ENCODE measurements at places on chromosomes 16 and 17.

- peak; percentile 56 for DNase-seq
Observed at GRCh38 chr17:7217113-7217987, 2.3 kb downstream of the DLG4 start.

DNA sequence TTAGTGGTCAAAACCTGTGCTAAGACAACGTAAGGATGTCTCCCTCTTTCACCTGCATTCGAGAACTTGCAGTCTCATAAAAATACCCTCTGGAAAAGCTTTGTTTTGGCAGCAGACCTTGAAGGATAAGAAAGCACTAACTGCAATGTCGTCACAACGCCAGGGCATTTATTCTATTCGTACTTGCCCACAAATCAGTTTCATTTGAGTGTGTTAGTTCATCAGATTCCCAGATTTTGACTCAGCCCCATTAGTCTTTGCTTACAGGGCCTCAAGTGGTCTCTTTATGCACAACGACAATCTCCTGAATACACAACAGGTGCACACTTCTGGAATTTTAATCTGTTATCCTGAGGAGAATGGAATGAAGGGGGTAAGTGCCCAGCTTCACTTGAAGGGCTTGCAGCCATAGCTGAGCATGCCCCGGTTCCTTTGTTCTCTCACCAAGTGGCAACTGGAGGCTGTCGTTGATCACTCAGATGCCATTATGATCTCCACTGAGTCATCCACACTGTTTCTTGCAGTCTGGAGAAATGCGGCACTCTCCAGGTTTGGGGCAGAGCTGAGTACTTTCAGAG is 58.8 kb downstream of the CLEC19A start:
- no peak for DNase-seq

DNA sequence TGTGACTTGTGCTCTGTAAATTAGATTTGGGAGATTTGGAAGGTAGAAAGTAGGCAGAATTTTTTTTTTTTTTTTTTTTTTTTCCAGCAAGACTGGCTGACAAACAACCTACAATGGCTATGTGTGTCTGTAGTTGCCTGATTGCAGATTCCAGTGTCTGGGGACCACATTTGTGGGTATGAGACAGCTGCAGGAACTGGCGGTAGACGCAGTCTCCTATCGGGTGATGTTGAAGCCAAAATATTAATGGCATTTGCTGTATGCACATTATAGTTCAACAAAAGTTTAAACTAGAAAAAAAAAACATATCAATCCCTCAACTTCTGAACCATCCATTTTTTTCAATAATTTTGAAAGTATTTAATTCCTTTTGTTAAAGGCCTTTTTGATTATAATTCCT is 665.2 kb downstream of the TOX3 start:
- DNase-seq = no peak

DNA sequence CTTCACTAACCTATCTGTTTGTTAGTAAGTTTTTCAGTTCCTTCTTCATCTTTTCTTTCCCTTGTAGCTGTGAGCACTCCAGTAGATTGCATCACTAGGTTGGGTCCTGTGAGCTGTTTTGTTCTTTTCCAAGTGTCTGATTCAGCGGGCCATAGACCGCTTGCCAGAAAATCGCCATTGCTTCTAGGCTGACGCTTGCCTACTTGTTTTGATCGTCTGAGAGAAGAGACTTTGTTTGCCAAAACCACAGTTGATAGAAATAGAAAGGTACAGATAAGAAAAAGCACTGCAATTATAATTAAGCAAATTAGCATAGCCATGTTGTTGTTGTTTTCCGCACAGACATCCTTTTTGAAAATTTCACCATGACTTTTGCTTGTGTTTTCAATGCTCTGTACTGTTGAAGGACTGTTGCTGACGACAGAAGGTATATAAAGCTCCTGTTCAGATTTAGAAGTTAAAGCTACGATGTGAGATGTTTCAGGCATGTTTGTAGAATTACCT is 3.1 kb downstream of the EVI2A start:
- no peak for DNase-seq

DNA sequence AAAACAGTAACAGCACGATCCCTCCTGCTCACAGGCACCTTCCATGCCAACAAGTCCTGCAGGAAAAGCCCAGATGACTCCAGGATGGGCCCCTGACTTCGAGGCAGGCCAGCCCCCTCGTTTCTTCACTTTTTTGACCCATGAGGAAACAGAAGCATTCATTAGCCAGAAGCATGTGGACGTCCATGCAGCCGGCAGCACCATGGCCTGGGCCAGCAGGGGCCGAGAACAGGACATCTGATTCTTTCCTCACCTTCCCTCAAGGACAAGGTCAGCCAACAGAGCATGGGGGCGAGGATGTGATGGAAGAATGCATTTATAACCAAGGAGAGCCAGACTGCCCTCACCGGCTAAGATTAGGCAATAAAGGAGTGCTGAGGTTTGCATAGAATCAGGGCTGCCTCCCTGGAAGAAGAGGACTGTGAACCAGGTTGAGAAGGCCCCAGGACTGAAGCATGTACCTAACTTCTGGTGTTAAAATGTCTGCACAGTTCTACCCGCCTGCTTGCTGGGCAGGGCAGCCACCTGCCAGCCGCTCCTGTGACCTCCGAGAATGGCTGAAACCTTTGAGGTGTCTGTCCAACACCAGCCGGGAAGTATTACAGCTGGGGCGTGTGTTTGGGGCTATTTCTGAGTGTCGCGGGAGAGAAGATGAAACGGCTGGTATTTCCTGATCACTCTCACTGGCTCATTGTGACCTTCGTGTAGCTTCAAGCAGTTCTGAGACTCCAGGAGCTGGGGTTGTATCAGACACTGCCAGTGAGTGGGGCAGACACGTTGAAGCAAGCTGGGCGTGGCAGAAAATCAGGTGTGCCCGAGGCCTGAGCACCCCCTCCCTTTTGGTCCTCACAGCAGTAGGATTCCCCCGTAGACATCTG is 94.0 kb upstream of the TNRC6C start:
- no peak for DNase-seq
